Mucosa of descending colon (tissue), 3 donors: ENCODE measurements at places on chromosomes 6 and 20. TPM values are rescaled to one million over a fixed set of nuclear protein-coding genes. Genes with fewer than 3 reads are reported as not detected.

DNA sequence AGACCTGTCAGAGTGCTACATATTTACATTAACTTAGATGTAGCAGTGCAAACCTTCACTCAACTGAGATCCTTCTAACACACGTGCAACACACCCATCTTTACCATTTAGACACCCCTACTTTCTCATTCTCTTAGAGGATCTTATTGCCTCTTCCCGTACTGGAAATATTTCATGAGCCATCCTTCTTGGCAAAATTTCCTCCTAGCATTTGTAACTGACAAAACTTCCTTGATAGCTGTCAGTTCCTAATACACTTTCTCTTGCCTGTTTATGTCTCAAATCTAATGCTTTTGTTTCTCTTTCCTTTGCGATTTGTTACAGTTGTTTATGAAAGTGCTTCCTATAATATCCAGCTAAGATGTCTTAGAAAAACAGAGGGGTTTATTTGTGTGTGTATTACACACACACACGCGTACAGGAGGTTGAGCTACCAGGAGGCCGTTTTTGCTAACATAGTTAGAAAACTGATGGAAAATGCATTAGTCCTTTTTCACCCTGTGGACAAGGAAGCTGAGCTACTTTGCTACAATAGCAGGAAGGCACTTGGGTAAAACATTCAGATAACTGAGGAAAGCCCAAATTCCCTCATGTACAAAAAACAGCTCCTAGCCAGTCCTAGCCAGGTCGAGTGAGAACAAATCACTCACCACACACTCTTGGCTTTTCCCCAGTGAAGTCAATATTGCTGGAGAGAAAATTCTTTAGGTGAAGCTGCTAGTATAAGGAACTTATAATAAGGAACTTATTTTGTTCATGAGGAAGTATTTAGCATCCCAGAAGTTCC, 153.6 kb downstream of the NFATC2 start:
- no peak for DNase-seq

DNA sequence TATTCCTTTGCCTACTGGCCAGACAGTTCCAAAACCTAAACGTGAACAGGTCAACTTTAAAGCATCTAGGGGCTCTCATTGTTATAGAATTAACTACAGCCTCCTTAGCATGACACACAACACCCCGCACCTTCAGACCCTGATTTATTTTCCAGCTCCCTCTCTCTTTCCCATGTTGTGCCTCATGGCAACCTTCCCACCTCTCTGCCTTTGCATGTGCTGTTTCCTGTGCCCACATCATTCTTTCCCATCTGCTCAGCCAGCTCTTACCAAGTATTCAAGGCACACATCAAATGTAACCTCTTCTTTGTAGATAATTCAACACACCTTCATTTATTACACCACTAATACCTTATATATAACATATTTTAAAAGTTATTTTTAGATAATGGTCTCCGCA, 291.0 kb downstream of the COL12A1 start:
- DNase-seq, result no peak

DNA sequence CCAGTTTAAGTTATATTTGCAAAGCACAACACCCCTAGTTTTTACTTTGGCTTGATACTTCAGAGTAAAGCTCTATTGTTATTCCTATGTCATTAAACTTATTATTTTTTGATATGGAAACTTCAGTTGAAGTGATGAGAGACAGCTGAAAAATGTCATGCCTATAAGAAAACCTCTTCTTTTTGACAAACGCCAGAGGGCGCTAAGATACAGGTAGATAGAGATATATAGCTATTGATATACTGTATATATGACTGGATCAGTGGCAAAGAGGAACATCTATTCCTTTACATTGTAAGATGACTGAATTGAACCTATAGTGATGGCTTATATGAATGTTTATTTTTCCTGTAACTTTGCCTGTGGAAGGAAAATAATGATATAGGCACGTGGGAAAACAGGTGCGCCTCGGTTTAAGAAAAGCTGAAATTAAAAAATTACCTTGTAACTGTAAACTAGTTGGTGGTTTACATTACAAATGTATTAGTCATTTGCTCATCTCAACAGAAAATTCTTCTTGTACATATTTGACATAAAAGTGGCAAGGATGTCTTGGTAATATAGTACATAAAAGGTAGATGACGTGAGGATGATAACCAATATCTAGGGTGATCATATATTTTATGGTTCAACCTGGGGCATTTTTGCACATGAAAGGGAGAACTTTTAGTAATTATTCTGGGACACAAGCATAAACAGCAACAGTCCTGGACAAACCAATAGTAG, 74.1 kb downstream of the LAMA4 start:
- DNase-seq, result no peak

- no peak for DNase-seq
Measured at GRCh38 chr6:141117874-141118273, 1014.9 kb upstream of the GJE1 start.

DNA sequence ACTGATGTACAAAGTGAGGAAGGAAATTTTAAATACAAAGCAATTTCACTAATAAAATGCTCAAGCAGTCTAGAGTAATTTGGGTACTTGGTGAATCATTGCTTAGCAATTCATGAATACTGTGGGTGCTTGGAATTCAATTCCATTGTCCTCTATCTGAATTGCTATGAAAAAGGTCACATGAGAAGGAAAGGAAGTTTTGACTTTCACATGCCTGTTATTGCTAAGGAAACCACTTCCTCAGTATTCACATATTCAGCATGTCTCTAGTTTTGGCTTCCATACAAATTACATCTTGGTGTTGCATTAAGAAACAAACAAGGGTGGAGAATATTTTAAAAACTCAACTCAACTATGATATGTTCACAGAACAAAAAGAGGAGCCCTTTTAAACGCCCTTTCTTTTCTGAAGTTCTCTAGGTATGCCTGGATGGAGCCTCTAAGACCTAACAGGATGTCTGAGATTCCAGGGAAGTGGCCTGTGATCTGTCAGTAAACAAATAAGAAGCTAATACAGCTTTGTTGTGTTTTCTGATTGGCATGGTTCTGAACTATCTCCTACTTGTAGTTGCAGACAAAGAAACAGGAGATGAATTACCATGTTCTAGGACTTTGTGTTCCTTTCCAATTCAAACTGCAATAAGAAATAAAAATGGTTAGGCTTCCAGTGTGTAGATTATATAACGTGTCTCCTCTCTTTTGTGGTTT, 190.4 kb downstream of the OGFRL1 start:
- DNase-seq, result no peak

DNA sequence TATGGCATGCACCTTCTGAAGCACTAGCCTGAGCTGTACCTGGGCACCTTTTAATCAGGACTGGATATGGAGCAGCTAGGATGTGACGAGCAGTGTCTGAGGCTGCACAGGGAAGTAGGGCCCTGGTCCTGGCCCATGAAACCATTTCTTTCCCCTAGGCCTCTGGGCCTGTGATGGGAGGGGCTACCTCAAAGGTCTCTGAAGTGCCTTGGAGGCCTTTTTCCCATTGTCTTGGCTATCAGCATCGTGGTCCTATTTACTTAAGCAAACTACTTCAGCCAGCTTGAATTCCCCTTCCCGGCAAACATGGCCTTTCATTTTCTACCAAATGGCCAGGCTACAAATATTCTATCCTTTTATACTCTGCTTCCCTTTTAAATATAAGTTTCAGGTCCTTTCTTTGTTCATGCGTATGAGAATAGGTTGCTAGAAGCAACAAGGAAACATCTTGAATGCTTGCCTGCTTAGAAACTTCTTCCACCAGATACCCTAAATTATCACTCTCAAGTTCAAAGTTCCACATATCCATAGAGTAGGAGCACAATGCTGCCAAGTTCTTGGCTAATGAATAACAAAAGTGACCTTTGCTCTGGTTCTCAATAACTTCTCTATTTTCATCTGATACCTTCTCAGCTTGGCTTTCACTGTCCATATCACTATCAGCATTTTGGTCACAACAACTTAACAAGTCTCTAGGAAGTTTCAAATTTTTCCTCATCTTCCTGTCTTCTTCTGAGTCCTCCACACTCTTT, 673.1 kb downstream of the HTR1B start:
- DNase-seq, result no peak

GRCh38 chr20:17809362-17810061, 109.7 kb downstream of the BANF2 start:
- DNase-seq, result no peak

GRCh38 chr20:20201639-20202038, 149.3 kb downstream of the CFAP61 start:
- no peak for DNase-seq

DNA sequence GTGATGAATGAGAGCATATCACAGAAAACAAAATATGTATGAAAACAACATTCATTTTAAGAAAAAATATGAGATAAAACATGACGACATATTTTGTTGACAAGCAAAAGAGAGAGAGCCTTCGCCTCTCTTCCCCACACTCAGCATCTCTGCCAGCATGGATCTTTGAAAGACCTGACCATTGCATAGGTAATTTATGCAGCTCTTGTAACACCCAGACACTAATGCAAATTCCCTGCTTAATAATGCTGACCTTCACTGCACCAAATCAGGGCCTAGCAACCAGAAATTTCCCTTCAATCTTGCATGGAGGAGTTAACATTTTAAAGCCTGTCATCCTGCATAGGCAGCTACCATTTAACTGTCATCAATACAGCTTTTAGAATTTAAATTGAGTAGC, 50.0 kb upstream of the CNR1 start:
- no peak for DNase-seq

Gene MCCD1
- total RNA-seq, result not detected

Gene FAXC
- total RNA-seq, result 2.0 TPM
